ENCODE measurements at places on chromosomes 13 and 19. TPM values are rescaled to one million over a fixed set of nuclear protein-coding genes. Genes with fewer than 3 reads are reported as not detected.

The HPN gene
- not detected for total RNA-seq

The CELF5 gene
- not detected for total RNA-seq

The TMIGD2 gene
- not detected for total RNA-seq

DNA sequence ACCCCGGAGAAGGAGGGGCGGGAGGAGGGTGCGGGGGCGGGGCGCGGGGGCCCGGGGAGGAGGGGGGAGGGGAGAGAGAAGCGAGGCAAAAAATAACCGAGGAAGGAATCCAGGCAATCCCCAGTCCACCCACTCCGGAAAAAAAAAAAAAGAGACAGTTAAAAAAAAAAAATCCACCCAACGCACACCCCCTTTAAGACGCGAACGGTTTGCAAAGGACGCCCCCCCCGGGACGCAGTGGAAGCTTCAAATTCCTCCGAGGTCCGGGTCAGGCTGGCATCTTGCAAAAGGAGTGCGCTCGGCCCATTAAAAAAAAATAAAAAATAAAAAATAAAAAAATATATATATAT is at the start of gene CACNA1A:
TSS of gene CACNA1A (minus strand) at position 9 of the 350 bp plus-strand sequence. CDS start 255 bp downstream, outside the sequence.
- no peak for DNase-seq

DNA sequence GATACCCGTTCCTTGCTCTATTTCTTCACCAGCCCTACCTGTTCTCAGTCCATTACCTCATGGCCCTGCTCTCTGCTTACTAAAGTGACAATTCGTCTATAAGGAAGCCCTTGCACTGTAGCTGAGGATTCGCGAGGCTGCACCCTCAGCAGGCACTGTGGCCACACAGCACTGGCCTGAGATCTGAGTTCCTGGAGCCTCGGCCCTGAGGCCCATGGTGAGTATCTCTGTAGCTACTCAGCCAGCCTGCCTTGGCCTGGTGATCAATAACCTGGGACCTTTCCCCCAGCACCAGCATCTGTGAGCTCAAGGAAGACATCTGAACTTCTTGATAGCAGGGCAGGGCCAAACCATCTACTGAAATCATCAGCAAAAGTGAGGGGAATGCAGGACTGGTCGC is 90.7 kb downstream of the RGCC start:
- no peak for DNase-seq
